ENCODE measurements at places on chromosomes 6 and 20.

- no peak for DNase-seq
Observed at GRCh38 chr6:40623932-40624331, 36.8 kb upstream of the LRFN2 start.

DNA sequence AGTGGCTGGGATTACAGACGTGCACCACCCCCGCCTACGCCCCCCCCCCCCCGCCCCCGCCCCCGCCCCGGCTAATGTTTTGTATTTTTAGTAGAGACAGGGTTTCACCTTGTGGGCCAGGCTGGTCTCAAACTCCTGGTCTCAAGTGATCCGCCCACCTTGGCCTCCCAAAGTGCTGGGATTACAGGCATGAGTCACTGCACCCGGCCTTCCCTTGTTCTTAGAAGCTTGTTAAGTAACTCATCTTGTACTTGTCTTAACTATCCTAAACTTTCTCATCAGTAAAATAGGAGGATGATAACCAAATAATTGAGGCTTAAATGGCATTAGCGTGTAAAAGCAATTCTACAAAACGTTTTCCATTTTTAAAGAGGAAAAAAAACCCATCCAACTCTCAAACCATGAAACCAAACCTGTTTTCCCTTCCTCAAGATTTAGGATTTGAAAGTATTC, 4.2 kb downstream of the CDYL start:
- no peak for DNase-seq

- DNase-seq, result no peak
Observed at GRCh38 chr6:53014744-53015143, 19.7 kb upstream of the GSTA4 start.

- DNase-seq, result peak; percentile 10
Observed at GRCh38 chr6:38638941-38639497, 710 bp downstream of the BTBD9 start.

DNA sequence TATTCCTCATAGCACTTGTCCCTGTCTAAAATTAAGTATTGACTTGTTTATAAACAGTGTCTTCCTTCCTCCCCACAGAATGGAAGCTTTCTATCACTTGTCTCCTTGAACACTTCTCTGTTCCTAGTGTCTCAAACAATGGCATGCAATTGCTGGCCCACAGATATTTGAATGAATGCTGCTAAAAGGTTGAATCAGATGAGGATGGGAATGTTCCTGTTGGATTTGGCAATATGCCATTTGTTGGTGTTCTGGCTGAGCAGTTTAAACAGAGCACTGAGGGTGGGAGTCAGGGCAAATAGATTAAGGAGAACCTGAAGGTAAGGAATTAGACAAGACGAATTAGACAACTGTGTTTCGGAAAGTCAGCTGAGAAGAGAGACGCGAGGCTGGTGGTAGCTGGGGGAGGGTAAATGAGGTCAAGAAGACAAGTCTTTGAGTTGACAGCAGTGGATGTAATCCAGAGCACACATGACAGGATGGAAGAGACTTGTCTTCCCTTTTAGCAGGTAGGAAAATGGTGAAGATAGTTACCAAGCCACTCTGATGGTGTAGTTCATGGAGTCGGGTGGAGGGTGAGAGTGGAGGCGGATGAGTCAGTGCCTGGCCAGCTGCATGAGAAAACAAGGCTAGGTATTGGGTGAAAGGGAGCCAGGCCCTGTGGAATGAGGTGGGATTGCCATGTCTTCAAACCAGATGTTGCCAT, 58.3 kb upstream of the GNRH2 start:
- DNase-seq, result no peak

- DNase-seq, result no peak
Observed at GRCh38 chr6:85405853-85406198, 44.1 kb upstream of the NT5E start.

GRCh38 chr6:34731393-34732060, 25.8 kb upstream of the SNRPC start:
- no peak for DNase-seq

- DNase-seq, result no peak
Observed at GRCh38 chr6:154920495-154921200, 74.5 kb upstream of the TIAM2 start.

GRCh38 chr20:25338112-25339023, 52.3 kb downstream of the ABHD12 start:
- no peak for DNase-seq

DNA sequence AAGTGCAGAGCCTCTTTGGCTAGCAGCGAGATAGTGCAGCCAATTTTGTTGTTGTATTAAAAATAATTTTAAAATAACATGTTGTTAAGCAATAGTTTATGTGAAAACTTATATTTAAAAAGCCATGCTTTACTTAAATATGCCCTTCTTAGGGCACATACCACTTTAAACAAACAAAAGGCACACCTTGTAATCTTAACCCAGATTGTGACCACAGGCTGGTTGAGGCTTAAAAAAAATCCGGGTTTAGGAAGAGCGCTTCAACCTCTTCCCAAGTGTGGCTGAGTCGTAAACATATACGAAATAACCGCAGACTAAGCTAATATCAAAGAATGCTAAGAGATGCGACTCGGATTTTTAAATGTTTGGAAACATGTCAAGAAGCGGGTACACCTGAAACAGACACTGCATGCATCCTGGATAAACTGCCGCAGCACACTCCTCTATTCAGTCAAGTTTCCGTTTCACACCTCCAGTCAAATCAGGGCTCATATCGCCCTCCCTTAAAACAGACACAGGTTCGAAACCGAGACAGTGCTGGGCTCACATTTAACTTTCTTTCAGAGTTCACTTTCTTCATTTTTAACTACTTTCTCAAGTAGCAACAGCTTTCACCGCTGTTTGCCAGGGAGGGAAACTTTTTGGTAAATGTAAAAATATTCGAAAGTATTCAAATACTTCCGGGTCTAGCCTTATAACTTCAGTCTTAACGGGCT, 1.5 kb downstream of the DEK start:
- peak; percentile 37 for DNase-seq

DNA sequence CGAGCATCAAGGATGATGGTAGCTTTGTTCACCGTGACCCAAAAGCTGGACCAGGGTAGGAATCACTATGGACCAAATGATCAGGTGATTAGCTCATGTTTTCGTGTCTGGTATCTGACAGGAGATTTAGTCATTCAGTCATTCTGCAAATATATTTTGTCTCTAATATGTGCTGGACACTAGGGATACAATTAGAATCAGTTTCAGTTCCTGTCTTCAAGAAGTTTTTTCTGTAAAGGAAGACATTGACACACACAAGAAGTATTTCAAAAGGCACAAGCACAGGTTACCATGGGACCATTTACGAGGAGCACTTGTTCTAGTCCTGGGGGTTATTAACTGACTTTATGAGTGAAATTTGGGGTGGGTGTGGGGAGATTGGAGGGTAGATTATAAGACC, 244.9 kb downstream of the HIVEP2 start:
- no peak for DNase-seq

GRCh38 chr20:57384486-57384885, 6.7 kb upstream of the RBM38 start:
- no peak for DNase-seq

Data from GM12891 (cell line).